ENCODE measurements at places on chromosomes 7 and 10. TPM values are rescaled to one million over a fixed set of nuclear protein-coding genes. Genes with fewer than 3 reads are reported as not detected.

Gene TCERG1L
- total RNA-seq, result not detected

Gene AKR1C4
- total RNA-seq, result 0.13 TPM

Gene CPA1
- not detected for total RNA-seq

Gene PPP1R3C
- 21.7 TPM for total RNA-seq

Gene TRIM50
- not detected for total RNA-seq

Gene ENTPD1
- 0.07 TPM for total RNA-seq

Gene NME8
- total RNA-seq, result not detected

All from A549 treated with AZD2906 at 1 μM for 4 hours (cell line).